ENCODE measurements at places on chromosomes 12 and 14.

- DNase-seq, result no peak
These were observed 12.9 kb downstream of the PCBP2 start for GRCh38 chr12:53464685-53465418.

GRCh38 chr12:119642986-119643385 lies 24.9 kb upstream of the PRKAB1 start:
- DNase-seq, result no peak

DNA sequence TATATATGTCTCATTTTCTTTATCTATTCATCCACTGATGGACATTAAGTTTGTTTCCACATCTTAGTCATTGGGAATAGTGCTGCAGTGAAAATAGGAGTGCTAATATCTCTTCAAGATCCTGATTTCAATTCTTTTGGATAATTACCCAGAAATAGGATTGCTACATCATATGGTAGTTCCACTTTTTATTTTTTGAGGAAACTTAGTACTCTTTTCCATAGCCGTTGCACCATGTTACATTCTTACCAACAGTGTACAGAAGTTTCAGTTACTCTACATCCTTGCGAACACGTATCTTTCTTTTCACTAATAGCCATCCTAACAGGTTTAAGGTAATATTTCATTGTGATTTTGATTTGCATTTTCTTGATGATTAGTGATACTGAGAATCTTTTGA lies 29.8 kb downstream of the TESPA1 start:
- DNase-seq, result no peak

DNA sequence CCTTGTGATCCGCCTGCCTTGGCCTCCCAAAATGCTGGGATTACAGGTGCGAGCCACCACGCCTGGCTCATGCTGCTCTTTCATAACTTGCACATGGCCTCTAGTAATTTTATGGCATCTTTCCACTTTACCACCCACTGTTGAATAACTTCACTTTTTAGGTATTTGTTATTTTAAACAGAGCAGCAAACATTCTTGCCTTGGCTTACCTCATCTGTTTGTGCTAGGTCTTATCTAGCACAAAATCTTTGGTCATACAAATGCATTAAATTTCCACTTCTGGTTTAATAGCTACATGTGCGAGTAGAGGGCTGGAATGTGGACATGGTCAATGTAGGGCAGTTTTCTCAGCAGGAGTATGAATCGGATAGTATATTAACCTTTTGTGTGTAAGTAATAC lies 38.8 kb upstream of the ATF7IP start:
- DNase-seq, result no peak

DNA sequence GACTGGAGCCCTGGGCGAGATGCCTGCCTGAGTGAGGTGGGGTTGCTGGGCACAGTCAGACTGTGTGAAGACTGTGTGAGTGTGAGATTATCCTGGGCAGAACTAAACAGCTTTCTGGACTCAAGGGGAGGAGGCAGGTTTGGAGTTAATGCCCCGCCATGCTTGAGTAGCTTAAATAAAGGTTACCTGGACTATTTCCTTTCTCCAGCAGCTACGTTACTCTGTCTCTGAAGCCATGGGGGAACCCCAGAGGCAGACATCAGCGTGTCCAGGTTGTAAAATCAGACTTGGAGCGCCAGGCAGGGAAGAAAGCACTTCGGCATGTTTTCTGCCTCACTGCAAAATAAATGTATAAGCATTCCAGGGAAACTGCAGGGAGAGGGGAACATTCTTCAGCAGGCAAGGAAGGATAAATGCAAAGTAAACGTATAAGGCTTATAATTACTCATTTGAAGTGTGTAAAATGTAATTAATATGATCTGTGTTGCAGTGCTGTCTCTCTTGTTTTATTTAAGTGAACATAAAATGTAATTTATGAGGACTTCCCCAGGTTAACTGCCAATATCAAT lies 129.7 kb downstream of the CHST11 start:
- DNase-seq, result no peak

DNA sequence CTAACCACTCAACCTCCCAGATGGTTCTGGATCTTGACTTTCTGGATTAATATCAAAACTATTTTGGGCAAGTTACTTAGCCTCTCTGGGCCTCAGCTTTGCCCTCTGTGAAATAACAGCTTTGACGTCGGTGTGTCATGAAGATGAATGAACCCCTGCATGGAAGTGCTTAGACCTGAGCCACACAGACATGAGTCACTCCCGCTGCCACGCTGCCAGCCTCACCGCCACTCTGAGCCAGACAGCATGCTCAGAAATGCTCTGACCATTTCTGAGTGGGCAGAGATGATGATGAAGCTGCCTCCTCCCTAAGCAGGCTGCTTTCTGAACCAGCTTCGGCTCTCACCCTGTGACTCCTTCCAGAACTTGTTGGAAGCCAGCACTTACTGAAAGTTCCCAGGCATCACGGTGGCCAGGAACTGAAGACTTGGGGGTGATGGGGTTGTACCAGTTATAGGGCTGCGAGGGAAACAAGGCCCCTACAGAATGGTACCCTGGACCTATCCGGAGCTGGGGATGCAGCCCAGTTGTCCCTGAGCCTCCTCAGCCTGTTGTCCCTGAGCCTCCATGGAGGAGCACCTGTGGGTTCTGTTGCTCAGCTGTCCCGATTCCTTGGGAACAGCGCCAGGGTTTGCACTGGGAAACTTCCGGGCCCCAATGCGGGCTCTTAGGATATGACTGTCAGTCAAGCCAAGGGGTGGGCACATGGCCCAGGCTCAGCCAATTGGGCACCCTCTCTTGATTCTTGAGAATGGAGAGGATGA lies 2.0 kb upstream of the CCDC197 start:
- no peak for DNase-seq

- no peak for DNase-seq
These were observed 342.6 kb upstream of the RGS6 start for GRCh38 chr14:71589609-71590008.

GRCh38 chr12:16299403-16299802 lies 21.9 kb upstream of the SLC15A5 start:
- DNase-seq, result no peak

DNA sequence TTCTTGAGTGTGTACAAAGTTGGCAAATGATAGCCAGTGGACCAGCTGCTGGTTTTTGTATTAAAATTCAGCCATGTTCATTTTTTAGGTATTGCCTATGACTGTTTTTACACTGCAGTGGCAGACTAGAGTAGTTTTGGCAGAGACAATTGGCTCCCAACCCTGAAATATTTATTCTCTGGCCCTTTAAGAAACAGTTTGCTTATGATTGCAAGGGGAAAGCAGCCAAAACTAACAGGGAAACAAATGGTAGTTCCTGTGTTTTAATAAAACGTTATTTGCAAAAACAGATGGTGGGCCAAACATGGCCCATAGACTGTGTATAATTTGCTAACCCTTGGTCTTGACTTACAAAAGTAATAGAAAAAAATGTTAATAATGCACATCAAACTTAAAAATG lies 110.2 kb downstream of the ALX1 start:
- no peak for DNase-seq

- DNase-seq, result no peak
These were observed 10.6 kb downstream of the CD163L1 start for GRCh38 chr12:7433276-7433822.
